ENCODE measurements at places on chromosomes 6 and 20. TPM values are rescaled to one million over a fixed set of nuclear protein-coding genes. Genes with fewer than 3 reads are reported as not detected.

Gene TMEM200A
- total RNA-seq = 19.5 TPM

Gene NKX2-2
- total RNA-seq = not detected

Gene HLA-DOA
- total RNA-seq = 7.9 TPM

Gene TCP11
- total RNA-seq = not detected

GRCh38 chr6:71545905-71546304, 257.3 kb downstream of the OGFRL1 start:
- H3K36me3 ChIP-seq = no peaks in the 10 kb centered on the region

DNA sequence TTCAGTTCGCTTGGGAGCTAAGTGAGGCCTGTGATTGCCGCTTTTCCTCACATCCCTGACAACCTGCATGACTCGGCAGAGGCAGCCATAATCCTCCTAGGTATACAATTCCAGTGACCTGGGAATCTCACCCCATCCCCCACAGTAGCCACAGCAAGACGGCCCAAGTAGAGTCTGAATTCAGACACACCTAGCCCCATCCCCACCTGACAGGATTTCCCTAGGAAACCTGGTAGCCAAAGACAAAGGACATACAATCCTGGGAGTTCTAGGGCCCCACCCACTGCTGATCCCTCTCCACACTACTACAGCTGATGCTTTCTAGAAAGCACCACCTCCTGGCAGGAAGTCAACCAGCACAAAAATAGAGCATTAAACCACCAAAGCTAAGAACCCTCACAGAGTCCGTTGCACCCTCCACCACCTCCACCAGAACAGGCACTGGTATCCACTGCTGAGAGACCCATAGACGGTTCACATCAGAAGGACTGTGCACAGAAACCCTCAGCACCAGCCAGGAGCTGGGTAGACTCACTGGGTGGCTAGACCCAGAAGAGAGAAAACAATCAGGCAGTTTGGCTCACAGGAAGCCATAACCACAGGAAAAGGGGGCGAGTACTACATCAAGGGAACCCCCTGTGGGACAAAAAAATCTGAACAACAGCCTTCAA, 17.9 kb upstream of the RUNX2 start:
- H3K27me3 ChIP-seq = no peaks in the 10 kb centered on the region
- no peak for DNase-seq
- no peaks in the 10 kb centered on the region for H3K36me3 ChIP-seq
- H3K4me3 ChIP-seq = no peak overlapping the region
- H3K4me1 ChIP-seq = no peaks in the 10 kb centered on the region

GRCh38 chr20:62642051-62642665, at the start of gene SLCO4A1:
SLCO4A1 (plus strand) TSS chr20:62642503; CDS start chr20:62656455, 13,952 bp downstream.
- no peaks in the 10 kb centered on the region for H3K36me3 ChIP-seq
- peaks cover 29% of the 10 kb centered on the region for H3K27me3 ChIP-seq
- peak within 1 kb of the TSS; percentile 58 for H3K4me3 ChIP-seq
- DNase-seq = peak; percentile 87
- H3K4me1 ChIP-seq = peaks cover 43% of the 10 kb centered on the region

GRCh38 chr6:21955053-21955595, 341.7 kb downstream of the PRL start:
- H3K4me1 ChIP-seq = peaks cover 51% of the 10 kb centered on the region
- no peaks in the 10 kb centered on the region for H3K36me3 ChIP-seq
- peak overlapping the region; percentile 73 for H3K27ac ChIP-seq
- H3K4me3 ChIP-seq = no peak overlapping the region
- DNase-seq = no peak
- no peaks in the 10 kb centered on the region for H3K27me3 ChIP-seq

GRCh38 chr6:7921632-7922092, 11.1 kb upstream of the TXNDC5 start:
- H3K27me3 ChIP-seq = no peaks in the 10 kb centered on the region
- H3K4me3 ChIP-seq = no peak overlapping the region
- H3K36me3 ChIP-seq = no peaks in the 10 kb centered on the region
- DNase-seq = no peak
- no peak overlapping the region for H3K27ac ChIP-seq
- H3K4me1 ChIP-seq = no peaks in the 10 kb centered on the region

GRCh38 chr6:17393892-17394631, 667 bp downstream of the CAP2 start:
- H3K27me3 ChIP-seq = peaks cover 6% of the 10 kb centered on the region
- no peaks in the 10 kb centered on the region for H3K4me1 ChIP-seq
- H3K36me3 ChIP-seq = no peaks in the 10 kb centered on the region
- H3K27ac ChIP-seq = peak overlapping the region; percentile 75
- peak; percentile 51 for DNase-seq

DNA sequence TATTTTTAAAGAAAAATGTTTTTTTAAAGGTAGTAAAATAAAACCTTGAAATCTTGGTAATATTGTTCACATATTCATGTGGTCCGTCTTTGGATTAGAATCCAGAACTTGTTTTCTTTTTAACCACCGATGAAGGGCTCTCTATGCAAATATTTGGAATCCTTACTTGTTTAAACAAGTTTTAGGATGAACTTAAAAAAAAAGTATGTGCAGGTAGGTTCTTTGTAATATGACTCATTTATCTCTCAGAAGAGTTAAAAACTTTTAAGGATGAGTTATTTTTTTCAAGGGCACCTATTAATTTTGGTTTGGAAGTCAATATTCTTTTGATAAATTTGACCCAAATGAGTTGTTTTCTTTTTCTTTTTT, 8.9 kb downstream of the DSP start:
- no peak for DNase-seq
- H3K36me3 ChIP-seq = no peaks in the 10 kb centered on the region
- peaks cover 9% of the 10 kb centered on the region for H3K27me3 ChIP-seq

- no peaks in the 10 kb centered on the region for H3K27me3 ChIP-seq
- no peaks in the 10 kb centered on the region for H3K36me3 ChIP-seq
- H3K4me3 ChIP-seq = no peak overlapping the region
- DNase-seq = peak; percentile 88
- peaks cover 17% of the 10 kb centered on the region for H3K4me1 ChIP-seq
Observed at GRCh38 chr20:14986026-14986655, 648.7 kb upstream of the FLRT3 start.

DNA sequence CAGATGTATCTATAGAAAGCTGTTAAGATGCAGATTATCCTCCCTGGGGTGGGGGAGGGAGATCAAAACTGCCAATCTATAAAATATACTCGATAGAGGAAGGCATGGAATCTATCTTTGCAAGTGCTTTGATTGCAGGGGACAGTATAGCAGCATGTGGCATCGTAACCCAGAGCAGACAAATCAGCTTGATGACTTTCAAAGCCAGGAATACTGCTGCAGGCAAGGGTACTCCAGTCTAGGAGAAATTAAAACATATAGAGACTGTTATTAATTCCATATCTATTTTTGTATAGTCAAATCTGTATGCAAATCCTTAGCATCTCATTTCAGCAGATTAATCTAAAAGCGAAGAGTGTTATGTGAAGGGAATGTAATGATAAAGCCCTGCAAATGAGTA, 159.4 kb downstream of the MMS22L start:
- no peaks in the 10 kb centered on the region for H3K36me3 ChIP-seq
- no peaks in the 10 kb centered on the region for H3K4me1 ChIP-seq

- DNase-seq = no peak
- no peaks in the 10 kb centered on the region for H3K36me3 ChIP-seq
- H3K4me3 ChIP-seq = no peak overlapping the region
- no peaks in the 10 kb centered on the region for H3K27me3 ChIP-seq
Observed at GRCh38 chr6:164102693-164103092, 688.2 kb downstream of the QKI start.

DNA sequence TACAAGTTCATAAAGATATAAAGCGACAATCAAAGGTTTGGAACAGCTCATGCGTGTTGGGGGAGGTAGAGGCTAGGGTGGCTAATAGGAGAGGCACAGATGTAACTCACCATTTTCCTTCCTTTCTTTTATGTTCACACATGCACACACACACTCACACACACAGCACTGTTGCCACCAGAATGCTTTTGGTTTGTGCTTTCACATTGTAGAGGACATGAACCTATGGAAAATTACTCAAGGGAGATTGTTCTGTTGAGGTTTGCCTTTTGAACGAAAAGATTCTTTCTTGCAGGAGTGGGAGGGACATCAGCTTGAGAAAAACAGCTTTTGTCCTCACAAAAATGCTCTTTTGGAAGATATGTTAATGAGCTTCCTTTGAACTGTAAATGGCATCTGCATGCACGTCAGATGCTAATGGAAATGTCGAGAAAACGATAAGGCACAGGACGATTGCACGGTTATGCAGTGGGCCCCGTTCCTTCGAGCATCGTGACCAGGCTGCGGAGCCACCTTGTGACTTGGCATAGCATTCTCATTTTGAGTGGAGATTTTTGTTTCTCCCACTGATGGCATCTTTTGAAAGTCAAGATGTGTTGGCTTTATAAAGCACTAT, 724.1 kb downstream of the KIF16B start:
- no peak overlapping the region for H3K27ac ChIP-seq
- no peak for DNase-seq
- no peaks in the 10 kb centered on the region for H3K4me1 ChIP-seq
- H3K36me3 ChIP-seq = no peaks in the 10 kb centered on the region
- H3K4me3 ChIP-seq = no peak overlapping the region
- H3K27me3 ChIP-seq = no peaks in the 10 kb centered on the region

- H3K27me3 ChIP-seq = no peaks in the 10 kb centered on the region
- H3K27ac ChIP-seq = no peak overlapping the region
- peaks cover 61% of the 10 kb centered on the region for H3K4me1 ChIP-seq
- DNase-seq = no peak
- no peak overlapping the region for H3K4me3 ChIP-seq
Observed at GRCh38 chr6:110882274-110882619, 7.7 kb downstream of the AMD1 start.

- no peak for DNase-seq
- no peaks in the 10 kb centered on the region for H3K4me1 ChIP-seq
- no peaks in the 10 kb centered on the region for H3K36me3 ChIP-seq
- H3K27ac ChIP-seq = no peak overlapping the region
- H3K27me3 ChIP-seq = peaks cover 18% of the 10 kb centered on the region
- H3K4me3 ChIP-seq = no peak overlapping the region
Observed at GRCh38 chr6:6515691-6516607, 72.6 kb upstream of the LY86 start.
